ENCODE measurements at places on chromosomes 11 and 22. TPM values are rescaled to one million over a fixed set of nuclear protein-coding genes. Genes with fewer than 3 reads are reported as not detected.

The ANGPTL5 gene
- total RNA-seq: not detected

GRCh38 chr11:827897-828192 lies at the start of gene CRACR2B:
Gene CRACR2B, plus strand, starts transcription at chr11:827919. Its CDS starts 689 bp downstream, at chr11:828608.
- no peak for DNase-seq

The OR6Q1 gene
- not detected for total RNA-seq

The HDHD5 gene
- total RNA-seq: 38.5 TPM

The SYT7 gene
- total RNA-seq: 1.8 TPM

- no peak for DNase-seq
Measured at GRCh38 chr11:30786256-30787110, 200.3 kb upstream of the MPPED2 start.

GRCh38 chr11:67045314-67045713 lies 11.3 kb upstream of the RHOD start:
- peak; percentile 72 for DNase-seq

- no peak for DNase-seq
Measured at GRCh38 chr11:77762426-77762825, 58.1 kb downstream of the RSF1 start.

GRCh38 chr11:28679795-28680468 lies 571.7 kb downstream of the METTL15 start:
- DNase-seq: no peak
